SJSA1 (cell line): ENCODE measurements at places on chromosomes 2 and 18. TPM values are rescaled to one million over a fixed set of nuclear protein-coding genes. Genes with fewer than 3 reads are reported as not detected.

Gene TMEM178A
- 0.13 and 0.41 TPM in 2 replicates for total RNA-seq

GRCh38 chr18:39513186-39513585 lies 1947.6 kb upstream of the CELF4 start:
- no peak for DNase-seq

DNA sequence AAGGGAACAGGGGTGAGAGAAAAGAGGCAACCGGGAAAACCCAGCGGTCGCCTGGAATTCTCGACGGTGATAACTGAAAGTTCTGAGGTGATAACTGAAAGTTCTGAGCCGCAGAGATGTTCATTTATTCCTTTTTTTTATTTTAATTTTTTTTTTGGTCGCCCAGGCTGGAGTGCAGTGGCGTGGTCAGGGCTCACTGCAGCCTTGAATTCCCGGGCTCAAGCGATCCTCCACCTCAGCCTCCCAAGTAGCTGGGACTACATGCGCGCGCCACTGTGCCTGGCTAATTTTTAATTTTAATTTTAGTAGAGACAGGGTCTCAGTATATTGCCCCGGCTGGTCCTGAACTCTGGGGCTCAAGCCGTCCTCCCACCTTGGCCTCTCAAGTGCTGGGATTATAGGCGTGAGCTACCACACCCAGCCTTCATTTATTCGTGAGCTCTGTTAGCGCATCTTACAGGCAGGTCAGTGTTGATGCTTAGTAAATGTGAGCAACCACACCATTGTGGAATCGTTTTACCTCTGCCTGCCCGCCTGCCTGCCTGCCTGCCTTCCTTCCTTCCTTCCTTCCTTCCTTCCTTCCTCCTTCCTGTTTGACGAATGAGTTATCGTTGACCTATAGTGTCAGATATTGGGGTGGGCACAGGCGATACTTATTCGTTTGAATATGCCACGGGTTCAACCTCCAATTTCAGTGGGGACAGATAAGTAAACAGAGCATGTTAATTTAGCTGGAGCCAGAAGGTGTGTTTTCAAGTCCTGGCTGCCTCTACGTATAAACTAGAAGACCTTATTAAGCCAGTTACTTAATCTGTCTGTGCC lies 557 bp upstream of the E2F6 start:
- DNase-seq: no peak

DNA sequence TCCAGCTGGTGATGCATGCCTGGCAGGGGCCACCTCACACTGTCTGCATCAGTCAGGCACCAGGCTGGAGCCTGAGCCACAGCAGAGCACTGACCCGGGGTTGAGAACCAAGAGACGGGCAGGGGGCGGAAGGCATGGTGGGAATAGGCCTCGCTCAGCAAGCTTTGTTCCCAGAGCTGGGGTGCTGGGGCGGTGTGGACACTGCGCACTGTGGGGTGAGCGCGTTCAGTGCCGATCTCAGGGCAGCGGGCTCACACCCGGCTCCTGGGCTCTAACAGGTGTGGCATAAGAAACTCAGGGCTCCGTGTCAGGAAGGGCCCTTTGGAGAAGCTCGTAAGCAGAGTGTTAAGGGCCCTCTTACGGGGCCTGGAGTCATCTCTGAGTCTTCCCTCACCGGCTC lies 15.7 kb downstream of the SH3RF3 start:
- no peak for DNase-seq

GRCh38 chr2:213015387-213016165 lies 135.8 kb downstream of the IKZF2 start:
- no peak for DNase-seq

GRCh38 chr2:124163840-124164239 lies 138.8 kb downstream of the CNTNAP5 start:
- no peak for DNase-seq

DNA sequence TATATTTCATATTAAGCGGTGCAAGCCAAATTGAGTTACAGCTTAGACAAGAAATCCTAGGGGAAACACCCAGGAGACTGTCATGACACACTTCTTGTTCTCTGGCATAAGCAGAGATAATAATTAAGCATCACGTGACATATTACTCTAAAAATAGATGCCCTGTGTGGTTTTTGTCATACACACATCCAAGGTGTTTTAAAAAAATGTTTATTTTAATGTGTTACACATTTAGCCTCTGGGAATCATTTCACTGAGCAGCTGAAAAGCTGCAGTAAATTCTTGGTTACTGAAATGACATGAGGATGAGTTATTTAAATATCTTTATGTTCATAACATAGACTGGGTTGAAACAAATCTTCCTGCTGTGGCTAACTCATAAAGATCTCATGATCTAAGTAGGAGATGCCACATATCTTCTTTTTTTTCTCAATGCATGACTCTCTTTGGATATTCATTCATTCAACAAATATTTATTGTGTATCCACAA lies 38.0 kb upstream of the ERMN start:
- no peak for DNase-seq
